ENCODE measurements at places on chromosomes 4 and X.

DNA sequence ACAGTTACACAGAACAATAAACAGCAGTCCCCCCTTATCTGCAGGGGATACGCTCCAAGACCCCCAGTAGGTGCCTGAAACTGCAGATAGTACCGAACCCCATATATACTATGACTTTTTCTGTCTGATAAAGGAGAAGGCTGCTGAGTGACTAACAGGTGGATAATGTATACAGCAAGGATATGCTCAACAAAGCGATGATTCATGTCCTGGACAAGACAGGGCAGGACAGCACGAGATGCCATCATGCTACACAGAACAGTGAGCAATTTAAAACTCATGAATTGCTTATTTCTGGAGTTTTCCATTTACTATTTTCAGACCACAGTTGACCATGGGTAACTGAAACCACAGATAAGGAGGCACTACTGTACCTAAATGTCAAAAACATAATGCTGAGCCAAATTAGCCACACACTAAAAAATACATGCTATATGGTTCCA is 76.1 kb downstream of the MANBA start:
- peak; percentile 90 for DNase-seq

DNA sequence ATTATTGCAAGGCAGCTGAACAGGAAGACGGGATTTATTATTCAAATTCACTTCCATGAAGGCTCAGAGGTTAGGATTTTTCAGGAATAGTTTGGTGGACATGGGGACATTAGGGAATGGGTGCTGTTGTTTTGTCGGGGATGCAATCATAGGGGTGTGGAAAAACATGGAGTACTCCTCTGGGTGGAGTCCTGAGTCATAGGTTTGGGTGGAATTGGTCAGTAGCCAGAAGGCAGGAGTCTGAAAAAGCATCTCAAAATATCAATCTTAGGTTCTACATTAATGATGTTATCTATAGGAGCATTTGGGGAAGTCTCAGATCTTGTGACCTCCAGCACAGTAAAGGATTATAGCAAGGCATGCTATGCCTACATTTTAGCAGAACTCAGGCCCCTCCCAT is 14.5 kb upstream of the ETNPPL start:
- no peak for DNase-seq

DNA sequence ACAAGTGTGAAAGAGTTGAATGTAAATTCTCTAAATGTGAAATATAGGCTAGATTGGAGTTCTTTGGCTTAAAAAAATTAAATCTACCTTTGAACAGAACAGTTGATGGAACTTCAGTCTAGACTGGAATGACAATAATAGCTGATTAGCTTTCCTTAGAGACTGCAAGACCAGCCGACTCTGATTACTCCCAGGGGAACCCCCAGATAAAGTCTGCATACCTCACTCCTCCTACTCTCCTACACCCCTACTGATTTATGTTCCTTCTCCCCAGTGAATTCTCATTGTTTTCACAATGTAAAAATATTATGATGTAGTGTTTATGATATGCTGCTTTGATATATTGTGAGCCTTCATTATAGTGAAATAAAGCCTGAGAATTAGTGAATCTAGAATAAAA is 241.3 kb downstream of the CFAP299 start:
- no peak for DNase-seq

DNA sequence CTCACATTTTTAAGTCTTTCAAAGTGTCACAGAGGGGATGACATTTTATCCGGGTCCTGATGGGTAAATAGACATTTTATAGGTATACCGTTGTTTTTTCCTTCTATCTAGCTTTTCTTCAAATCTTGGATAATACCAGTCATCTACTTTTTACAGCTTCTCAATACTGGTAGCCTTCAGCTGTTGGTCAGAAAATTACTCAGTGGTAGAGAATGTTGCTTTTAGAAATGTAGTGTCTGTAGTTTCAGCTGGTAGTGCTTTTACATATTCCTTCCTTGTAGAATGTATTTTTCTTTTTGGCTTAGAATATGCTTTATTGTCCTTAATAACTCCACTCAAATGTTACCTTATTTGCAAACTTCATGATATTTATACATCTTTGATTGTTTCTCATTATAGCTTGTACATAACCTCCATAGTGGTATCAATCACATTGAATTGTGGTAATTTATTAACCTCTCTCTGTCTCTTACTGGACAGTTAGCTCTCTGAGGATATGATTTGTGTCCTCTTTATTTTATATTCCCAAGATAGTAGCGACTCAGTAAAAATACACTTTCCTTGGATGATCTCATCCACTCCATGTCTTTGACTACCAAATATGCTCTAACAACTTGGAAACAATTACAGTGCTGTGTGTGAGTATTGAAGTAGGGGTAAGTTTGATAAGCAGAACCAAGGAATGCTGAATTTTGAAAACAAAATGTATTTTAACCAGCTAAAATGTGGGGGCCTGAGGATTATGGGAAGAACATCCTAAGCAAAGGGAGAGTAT is 53.8 kb downstream of the RAP1GDS1 start:
- DNase-seq, result no peak

DNA sequence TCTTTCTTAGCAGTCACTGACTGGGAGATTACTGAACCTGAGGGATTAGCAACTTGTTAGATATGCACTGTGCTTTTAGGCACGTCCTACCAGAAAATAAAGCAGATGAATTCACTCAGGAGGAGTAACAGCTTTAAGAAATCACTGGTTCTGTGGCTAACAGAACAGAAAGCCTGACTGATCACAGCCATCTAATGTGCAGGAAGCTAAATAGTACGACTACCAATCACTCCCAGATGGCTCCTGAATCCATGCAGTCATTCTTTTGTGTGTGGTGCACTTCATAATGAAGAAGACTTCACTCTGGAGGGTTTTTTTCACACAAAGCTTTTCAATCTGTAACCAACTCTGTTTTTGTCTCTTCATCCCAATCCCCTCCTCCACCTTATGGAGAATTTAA is 305.3 kb upstream of the INTU start:
- DNase-seq, result no peak

- DNase-seq, result no peak
Observed at GRCh38 chr4:77023920-77024319, 51.9 kb downstream of the CCNI start.

All from foreskin keratinocyte (primary cell).